ENCODE measurements at places on chromosomes 5 and 9. TPM values are rescaled to one million over a fixed set of nuclear protein-coding genes. Genes with fewer than 3 reads are reported as not detected.

Gene YTHDC2
- total RNA-seq: 13.4 TPM

DNA sequence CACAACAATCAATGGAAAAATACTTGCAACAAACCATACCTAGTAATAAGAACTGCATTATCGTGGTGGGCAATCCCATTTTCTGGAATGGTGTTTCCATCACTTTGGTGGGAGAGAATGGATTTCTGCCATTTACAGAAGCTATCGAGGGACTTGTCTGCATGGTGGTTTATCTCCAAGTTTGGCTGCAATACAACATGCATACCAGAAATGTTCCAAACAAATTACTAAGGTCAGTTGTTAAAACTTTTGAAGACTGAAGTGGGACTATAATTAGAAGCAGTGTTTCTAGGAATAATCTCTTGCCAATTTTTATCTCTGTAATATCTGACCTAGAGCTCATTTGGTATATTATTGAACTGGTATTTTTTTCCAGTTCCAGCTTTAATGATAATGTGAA, 30.3 kb downstream of the ADAMTS6 start:
- DNase-seq: no peak

GRCh38 chr5:123035918-123036390, 571 bp downstream of the PPIC start:
- DNase-seq: no peak

Gene IRX4
- total RNA-seq: 19.6 TPM

- DNase-seq: no peak
Observed at GRCh38 chr5:42721484-42721883, 35.1 kb upstream of the CCDC152 start.

DNA sequence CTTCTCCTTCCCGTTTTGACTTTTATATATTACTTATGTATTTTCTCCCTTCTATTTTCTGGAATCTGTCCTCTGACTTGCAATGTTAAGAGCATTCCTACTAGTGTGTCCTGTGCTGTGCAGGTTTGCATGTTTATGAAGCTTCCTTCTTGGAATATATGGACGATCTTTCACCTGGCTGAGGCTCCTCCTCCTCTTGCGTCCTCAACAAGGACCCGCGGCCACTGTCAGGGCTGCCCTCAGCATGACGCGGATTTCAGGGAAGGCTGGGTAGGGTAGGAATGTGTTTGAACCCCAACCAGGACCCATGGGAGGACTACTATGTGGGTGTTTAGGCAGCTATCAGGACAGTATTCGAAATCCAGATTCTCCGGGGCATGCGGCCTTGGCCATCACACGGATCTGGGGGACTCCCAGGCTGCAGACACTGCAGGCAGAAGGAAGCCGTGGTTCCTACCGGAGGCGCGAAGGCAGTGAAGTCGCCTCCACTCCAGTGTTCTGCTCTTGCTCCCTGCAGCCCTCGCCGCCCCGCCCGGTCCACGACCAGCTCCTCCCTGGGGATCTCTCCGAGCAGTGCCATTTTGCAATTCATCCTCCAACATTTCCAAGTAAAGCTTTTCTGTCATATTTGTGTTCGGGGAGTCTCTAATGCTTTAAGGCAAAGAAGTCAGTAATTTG, 37.0 kb upstream of the OSMR start:
- peak; percentile 39 for DNase-seq

DNA sequence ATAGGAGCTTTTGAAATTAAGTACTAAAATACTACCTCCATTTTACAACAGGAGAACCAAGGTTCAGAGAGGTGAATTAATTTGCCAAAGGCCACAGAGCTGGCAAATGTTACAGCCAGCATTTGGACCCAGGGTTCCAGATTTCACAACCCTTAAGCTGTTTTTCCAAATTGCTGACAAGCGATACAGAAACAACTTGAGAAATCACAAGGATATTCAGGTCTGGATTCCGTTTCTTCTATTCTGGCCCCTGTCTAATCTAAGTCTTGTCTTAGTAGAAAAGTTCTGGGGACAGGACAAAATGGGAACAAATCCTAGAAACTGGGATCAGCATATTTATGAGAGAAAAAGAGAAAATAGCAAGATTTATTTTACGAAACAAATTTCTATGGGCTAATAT, 103.1 kb upstream of the PRLR start:
- DNase-seq: no peak

DNA sequence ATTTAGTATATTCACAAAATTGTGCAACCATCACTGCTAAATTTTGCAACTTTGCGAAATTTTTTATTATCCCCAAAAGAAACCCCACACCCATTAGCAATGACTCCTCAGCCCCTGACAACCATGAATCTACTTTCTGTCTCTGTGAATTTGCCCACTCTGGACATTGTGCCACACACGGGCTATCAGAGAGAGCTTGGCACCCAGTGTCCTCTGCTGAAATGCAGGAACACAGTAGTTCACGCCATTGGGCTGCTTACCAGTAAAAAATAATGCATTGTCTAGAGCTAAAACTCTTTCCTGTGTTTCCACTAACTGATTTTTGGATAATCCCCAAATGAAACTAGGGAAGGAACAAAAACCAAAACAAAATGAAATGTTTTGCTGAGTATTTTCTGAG, 60.0 kb downstream of the HRH2 start:
- no peak for DNase-seq

GRCh38 chr5:78997090-78997489, 12.0 kb upstream of the ARSB start:
- no peak for DNase-seq

DNA sequence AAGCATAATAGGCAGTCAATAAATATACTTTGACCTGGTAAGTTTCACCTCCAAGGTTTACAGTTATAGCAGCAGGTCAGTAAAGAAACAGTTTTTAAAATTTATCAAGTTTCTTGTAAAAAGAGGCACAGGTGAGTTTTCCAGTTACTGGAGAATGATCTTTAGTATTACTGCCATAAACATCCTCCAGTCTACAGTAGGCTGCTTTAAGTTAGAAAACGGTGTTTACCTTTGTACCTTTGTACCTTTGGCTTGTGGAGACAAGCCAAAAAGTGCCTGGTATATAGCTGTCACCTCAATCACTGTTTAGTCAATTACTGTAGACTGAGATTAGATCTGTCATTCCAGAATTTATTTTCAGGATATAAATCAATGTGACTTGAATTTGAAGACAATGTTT, 42.7 kb upstream of the SRFBP1 start:
- no peak for DNase-seq

- peak; percentile 39 for DNase-seq
Observed at GRCh38 chr9:110047955-110048402, 160.0 kb downstream of the C9orf152 start.

- no peak for DNase-seq
Observed at GRCh38 chr5:39605588-39606575, 181.1 kb upstream of the DAB2 start.

Gene NOXA1
- 1.9 TPM for total RNA-seq

DNA sequence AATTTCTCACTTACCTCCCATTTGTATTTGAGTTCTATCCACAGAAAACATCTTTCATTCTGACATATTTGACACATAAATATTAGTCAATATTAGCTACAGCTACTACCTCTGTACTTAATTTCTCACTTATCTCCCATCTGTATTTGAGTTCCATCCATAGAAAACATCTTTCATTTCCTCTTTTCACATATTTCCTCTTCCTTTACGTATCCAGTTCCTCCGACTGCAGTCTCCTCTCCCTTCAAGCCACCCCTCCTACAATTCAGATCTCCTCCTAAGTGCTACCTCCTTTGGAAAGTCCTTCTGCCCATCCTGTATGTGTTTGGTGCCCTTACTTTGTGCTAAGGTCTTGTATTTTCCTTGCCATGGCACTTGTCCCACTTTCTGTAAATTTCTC, 1.6 kb downstream of the SREK1IP1 start:
- DNase-seq: no peak

- DNase-seq: no peak
Observed at GRCh38 chr9:6567140-6567591, 78.4 kb downstream of the GLDC start.

DNA sequence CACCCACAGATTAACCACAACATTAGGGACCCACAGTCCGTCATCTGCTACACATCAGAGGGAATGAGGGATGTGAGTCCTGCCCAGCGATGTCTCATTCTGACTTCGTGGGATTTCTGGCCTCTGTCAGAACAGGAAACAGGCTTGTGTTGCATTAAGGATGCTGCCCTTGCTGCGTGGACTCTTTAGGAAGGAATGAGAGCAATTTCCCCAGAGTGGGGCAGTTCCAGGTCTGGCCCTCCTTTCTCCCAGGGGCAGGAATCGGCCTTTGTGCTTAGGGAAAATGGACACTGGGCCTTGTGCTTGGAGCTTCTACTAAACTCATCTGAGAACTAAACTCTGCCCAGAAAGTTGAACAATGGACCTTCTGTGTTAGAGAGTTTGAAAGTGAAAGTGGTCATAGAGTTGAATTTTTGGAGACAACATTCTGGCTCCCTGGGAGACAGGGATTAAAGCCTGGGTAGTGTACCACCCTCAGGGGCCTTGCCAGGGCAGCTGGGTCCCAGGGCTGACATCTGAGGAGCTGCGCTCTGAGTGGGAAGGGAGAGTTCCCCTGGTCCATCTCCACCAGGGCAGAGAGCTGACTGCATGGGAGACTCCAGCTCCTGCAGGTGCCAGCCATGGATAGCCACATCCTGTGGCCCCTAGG, 37.8 kb upstream of the S1PR3 start:
- DNase-seq: no peak

DNA sequence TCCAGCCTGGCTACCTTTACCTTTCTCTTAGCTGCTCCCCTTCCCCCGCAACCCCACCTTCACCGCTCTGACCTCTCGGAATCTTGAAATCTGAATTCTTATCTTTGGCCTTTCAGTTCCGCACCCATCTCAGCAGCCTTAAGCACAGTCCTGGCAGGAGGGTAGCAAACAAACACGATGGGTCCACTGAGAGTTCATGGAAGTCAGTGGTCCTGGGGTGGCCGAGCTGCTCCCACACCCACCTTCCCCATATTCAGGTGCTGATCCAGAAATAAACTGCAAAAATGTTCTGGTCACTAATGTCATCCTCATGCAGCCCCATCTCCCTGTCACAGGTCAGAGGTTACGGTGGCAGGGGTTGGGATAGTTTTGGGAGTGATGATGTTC, 59.6 kb upstream of the TBC1D2 start:
- no peak for DNase-seq

DNA sequence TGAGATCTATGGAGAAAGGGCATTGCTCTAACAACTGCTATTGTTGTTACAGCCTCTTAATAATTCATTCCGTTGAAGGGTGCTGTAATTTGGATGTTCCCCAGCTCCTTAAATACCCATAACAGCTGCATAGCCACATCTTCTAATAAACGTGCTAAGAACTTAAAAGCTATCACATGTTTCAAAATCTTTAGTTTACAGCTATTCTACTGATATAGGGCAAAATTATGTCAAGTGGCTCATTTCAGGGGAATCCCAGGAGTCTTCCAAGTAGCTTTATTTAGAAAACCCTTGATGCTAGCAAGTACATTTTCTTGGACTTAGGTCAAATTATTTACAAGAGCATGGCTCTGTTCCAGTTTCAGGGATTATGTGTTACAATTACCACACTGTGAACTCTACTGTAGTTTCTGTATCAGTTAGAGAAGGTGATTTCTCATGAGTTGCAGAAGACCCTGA, 990.4 kb upstream of the ACO1 start:
- DNase-seq: no peak

DNA sequence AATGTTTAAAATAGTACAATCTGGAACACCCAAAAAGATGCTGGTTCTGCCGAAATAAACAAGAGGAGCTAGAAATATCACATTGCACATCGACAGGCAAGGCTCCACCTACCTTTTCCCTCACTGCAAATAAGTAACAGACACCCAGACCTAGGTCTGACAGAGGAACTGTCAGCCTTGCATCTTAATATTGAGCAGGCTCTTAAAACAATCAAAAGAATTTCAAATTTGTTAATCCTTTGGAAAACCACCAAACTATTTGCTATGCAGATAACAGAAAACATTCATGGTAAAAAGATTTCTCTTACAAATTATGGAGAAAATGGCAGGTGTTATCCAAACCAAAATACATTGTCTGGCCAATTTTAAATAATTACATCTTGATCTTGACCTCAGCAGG, 71.3 kb downstream of the FRMD3 start:
- DNase-seq: no peak

Gene PSD2
- not detected for total RNA-seq

GRCh38 chr9:97388721-97389238, 23.1 kb upstream of the TDRD7 start:
- no peak for DNase-seq

GRCh38 chr9:107024193-107024592, 161.2 kb downstream of the ZNF462 start:
- DNase-seq: no peak

Gene SLC36A3
- not detected for total RNA-seq

DNA sequence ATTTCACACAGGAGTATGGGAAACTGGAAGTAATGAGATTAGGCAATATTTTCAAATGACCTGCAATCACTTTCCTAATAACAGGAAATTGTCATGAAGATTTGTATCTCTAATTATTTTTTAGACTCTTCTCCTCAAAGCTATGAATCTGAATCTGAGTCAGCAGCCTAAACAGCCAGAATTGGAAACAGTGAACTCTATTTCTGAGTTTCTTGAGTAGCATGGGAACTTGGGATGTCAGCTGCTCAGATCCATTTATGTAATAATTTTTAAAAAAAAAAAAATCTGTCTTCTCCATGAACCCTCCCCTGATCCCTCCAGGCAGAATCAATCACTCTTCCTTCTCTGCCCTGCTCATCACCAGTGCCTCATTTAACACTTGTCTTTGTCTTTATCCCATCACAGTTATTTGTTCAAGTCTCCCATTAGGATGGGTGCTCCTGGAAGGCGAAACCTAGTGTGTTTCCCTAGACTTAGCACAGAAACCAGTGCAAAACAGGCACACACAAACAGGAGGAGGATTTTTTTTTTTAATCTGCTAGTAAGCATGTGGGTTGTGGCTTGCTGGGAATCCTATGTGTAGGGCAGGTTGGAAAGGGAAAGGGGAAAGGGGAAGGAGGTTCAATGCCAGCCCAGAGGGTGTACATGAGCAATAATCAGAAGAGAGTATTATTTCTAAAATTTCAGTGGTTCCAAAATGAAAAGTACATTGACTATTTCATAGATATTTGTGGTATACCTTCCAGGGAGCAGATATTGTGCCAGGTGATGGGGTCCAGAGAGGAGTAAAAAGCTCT, 186.8 kb downstream of the TTLL11 start:
- DNase-seq: no peak

Gene COL15A1
- 47.2 TPM for total RNA-seq

All from left ventricle myocardium superior (tissue), 1 donor.